ENCODE measurements at places on chromosomes 3 and 15.

GRCh38 chr3:97102641-97103040, 288.2 kb downstream of the EPHA6 start:
- no peak for DNase-seq

DNA sequence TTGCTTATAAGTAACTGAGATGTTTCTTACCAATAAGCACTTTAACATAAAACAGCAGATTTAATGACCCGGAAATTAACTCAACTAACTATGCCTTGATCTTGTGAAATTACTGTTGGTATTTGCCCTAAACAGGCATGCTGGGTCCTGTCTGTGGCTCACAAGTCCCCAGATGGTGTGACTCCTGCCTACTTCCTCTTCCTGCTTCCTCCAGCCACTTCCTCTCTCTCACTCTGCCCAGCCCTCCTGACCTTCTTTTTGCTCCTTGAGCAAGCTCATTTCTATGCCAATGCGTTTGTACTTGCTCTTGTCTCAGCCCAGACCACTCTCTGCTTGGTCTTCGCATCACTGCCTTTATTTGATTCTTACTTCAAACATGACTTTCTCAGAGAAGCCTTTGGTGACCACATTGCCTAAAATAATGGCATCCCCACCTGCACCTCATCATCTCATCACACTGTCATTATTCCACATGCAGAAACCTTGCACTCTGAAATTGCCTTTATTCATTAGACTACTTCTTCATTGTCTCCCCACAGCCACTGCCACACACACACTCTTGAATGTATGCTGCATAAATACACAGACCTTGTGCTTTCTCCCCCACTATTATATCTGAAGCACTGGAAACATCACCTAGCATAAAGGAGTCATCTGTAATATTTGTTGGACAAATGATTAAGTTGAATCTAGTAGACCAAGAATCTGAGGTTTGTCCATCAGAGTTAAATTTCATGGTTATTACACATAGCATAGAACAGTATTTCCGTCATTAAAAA, 256.3 kb upstream of the SEMA6D start:
- DNase-seq: no peak

- DNase-seq: no peak
Measured at GRCh38 chr3:170746175-170746942, 123.6 kb downstream of the RPL22L1 start.

GRCh38 chr15:72783004-72783639, 436 bp downstream of the ADPGK start:
- peak; percentile 32 for DNase-seq

DNA sequence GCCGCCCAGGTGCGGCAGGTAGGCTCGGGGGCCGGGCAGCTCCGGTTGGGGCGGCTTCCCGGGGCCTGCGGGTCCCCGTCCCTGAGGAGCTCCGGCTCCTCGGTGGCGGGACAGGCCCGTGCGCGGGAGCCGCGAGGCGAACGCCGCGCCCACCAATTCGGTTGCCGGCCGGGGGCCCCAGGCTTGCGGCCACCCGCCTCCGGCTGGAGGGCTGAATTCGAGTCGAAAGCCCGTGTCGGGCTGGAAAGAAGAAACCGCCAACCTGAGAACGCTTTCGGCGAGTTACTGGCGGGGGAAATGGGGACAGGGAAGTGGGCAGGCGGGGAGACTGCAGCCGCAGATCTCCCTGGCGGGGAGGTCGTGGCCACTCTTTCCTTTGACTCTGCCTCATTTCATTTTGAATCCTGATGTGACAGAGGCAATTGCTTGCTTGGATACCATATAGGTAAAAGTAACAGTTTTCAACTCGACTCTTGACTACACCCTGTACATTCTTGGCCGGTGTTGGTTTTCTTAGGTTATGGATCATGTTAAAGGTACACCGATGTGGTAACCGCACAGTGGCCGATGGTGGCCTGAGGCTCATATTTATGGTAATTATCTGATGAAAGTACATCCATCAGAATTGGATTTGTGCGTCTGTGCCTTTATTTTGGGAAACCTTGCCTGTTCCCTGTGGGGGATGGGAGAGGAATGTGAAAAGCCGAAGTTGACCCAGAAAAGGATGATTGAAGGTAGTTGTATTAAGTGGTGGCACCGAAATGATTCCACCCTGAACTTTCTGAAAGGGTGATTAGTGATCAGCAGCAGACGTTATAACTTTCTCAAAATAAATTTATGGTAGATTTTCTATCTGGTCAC, 1.7 kb downstream of the B3GNT5 start:
- no peak for DNase-seq

GRCh38 chr3:182717216-182717615, 76.1 kb upstream of the ATP11B start:
- DNase-seq: no peak

DNA sequence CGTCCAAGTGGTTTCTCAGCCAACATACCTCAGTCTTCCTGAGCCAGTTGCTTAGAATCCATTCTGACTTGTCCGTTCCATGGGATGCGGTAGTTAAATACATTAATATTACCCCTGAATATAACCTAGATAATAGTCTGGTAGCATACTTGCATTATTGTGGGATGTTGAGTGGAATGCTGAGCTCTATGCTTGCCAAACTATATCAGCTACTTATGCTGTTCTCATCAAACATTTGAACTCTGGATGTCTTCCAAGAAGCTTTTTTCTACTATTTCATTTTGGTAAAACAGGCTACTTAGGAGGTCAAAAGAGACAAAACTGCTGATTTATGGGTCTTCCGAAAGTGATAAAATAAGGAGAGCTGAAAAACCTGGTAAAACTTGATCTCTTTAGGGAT, 429.5 kb downstream of the NAALADL2 start:
- no peak for DNase-seq

DNA sequence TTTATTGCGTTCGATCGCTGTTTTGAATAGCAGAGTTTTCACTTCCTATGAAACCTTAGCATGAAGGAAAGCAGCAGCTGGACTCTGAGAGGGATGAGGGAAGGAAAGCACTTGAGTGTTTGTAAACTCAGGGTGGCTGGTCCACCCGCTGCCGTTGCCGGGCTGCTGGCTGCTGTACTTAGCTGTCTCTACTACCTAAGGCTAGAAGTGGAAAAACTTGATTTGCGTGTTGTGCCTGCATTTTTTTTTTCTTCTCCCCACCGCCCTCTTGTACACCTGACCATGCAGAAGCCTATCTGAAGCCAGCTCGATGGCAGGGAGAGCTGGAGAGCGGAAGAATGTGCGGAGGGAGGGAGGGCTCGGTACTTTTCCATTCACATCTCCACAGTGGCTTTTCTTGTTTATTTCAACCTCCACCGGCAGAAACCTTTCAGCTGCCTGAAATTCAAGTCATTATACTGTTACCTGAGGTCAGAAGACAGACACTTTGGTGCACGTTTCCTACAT, 4.8 kb upstream of the BCL6 start:
- DNase-seq: no peak

DNA sequence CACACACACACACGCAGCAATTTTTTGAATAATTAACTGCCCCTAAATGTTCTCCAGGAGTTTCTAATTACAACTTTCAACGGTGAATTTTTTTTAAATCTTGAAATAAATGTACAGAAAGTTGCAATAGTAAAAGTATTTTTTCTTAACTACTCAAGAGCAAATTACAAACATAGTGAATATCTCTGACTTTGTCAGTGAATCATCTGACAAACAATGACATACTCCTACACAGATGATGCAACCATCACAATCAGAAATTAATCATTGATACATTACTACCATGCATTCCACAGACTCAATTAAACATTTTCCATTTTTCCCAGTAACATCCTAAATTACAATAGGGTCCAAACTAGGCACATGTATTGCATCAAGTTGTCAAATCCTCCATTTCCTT, 597.3 kb downstream of the NAALADL2 start:
- peak; percentile 29 for DNase-seq

GRCh38 chr3:176562331-176562730, 635.0 kb downstream of the TBL1XR1 start:
- DNase-seq: peak; percentile 52

DNA sequence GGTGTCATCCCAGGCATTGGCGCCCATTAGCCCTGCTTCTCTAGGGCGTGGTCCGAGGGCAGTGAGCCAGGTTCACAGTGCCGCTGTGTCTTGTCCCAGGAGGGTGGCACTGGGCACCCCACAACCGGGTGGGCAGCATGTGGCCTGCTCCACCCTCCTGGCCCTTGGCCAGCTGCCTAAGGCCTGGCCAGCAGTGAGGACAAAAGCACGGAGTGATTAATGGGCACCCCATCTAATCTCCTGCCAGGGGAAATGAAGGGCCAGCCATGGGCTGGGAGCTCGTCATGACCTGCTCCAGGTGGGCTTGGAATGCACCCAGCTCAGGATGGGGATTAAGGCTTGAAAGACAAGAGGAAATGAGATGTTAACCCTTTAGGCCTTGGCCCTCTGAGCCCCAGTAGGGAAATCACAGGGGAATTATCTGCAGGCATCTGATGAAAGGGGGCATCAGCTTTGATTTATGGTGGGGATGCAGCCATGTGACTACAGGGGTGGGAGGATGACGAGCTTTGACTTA, 5.2 kb downstream of the THSD4 start:
- DNase-seq: no peak

DNA sequence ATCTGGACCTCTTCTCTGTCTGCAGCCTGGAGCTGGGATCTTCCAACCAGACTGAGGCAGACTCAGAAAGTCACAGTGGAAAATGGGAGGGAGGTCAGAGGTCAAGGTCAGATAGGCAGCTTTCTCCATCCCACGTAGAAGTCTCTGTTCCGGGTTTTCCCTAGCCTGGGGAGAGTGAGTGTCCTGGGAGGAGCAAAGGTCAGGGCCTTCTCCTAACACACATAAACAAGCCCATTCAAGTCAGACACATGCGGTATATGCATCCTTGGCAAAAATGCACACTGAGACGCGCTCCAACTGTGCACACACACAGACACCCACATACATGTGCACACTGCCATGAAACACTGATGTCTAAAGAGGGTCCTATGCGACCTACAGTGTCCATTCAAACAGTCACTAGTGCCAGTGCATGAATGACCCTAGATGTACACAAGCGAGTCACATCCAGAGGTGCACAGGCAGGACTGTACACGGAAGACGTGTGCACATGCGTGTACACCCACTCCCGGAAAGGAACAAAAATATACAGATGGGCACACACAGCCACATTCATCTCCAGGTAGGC, 681 bp downstream of the TWF2 start:
- no peak for DNase-seq

- DNase-seq: no peak
Measured at GRCh38 chr3:48215876-48216275, 7.4 kb upstream of the CAMP start.

DNA sequence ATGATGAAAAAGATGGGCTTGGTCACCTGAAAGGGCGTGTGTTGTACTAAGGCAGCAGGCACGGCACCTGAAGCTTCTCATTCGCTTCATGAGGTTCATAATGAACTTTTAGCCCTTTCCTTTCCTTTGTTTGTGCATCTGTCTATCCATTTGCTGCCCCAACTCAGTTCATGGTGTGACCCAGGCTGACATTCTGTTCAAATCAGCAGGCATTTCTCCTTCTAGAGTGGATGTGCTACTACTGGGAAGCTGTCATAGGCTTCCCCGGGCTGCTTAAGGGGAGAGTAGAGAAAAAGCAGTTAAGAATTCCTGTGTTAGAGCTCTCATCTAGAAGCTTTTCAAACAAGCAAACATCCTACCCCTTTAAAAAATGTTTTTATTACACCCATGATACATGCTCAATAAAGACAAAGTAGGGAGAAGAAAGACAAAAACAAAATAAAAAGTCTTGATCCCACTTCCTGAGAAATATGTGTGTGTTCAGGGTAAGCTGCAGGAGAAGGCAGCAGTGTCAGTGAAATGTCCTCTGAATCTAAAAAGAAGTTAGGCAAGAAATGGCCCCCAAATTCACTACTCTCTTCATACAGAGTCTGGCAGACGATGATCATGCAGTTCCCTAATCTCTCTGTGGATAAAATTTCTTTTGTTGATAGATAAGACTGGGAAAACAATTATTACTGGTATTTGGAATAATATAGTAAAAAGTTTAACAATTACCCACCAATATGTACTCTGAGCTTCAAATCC, 136.9 kb upstream of the PFN2 start:
- DNase-seq: peak; percentile 17

DNA sequence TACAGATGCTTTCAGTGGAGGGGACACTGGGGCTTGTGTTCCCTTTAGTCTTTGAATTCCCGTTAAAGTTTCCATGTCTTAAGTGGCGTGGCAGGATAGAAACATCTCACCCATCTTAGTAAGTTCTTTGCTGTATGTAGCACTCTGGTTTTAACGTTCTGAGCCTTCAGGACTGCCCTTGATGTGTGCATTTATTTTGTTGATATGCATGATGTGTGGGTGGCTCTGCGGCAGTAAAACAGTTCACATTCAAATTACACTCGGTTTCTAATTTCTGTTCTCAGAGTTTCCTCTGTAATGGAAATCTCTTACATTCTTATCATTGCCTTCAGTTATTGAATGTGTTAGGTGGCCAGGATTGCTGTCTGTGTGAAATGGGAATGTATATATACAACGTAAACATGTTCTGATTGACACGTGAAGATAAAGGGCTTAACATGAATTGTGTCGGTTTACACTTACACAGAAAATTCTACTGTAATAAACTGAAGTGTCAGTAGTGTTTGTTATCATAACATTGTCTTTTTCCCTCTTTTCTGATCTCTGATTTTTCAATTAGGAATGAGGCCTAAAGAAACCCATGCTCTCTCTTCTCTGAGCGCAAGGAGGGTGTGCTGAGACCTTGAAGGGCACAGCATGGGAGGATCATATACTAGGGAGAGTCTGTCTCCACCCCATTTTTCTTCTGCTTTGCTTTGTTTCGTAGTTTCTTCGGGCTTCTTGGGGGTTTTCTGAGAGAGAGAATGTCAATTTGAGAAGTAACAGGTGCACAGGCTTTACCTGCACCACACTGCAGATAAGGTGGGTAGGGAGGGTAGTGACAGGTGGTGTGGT, 51.5 kb downstream of the IGF1R start:
- DNase-seq: no peak

GRCh38 chr15:27705056-27705455, 394.1 kb downstream of the OCA2 start:
- DNase-seq: no peak

DNA sequence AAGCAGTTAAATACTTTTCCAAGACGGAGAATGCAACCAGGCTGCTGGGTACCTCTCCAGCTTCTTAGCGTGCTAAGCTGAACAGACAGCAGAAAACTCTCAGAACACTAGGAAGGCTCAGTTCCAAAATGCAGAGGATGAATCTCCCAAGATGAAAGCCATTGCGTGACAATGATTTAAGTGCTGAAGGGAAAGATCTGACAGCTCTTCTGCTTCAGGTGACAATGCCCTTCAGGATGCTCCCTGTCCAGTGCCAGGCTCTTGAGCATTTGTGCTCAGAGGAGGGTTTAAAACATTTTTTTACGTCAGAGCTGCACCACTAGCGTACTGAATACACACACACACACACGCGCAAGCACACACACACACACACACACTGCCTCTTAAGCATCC, 26.3 kb downstream of the ARHGEF3 start:
- DNase-seq: peak; percentile 53

- DNase-seq: no peak
Measured at GRCh38 chr3:195180490-195181112, 90.4 kb downstream of the XXYLT1 start.
